ENCODE measurements at places on chromosomes 7 and 10.

DNA sequence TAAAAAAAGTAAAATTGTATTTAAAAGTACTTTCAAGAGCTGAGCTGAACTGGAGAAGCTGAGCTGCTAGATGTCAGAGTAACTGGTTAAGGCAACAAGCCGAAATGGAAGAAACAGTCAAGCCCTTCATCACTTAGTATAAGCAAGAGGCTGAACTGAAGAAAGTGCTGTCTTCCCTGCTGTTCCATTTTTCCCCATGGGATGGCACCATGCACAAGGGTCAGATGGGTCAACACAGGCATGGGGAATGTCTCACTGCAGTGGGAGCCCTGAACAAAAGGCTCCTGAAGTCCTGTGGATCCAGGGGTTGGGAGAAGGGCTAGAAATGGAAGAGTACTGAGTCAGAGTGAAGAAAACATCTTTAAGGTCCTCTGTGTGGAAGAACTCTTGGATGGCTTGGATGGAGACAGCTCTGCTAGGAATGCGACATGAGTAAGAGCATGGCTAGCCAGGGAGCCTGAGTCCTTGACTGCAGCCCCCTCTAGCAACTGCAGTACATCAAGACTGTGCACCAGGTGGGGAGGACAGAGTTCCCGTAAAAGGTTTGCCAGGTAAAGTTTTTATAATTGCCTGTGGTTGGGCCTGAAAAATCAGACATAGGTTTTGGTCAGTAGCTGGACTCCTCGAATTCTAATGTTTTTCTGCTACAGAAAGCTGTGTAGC lies 348.3 kb downstream of the GPR158 start:
- no peak for DNase-seq

- no peak for DNase-seq
Observed at GRCh38 chr10:35690534-35690933, 48.4 kb upstream of the FZD8 start.

DNA sequence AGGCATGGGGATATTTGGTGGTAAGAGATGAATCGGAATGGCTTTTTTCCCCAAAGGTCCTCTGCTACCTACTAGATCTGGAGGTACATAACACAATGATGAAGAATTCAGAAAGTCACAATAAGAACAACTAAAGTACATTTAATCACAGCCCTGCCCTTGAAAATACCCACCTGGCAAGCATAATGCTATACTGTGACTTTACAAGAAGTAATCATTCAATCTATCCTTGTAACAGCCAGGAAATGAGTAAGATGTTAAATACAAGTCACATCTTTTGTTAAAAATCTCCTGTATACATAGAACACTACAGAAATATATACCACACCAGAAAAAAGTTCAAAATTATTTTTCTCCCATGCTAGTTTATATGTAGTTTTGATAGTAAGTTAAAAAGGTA lies 108.3 kb upstream of the ABCB5 start:
- no peak for DNase-seq

DNA sequence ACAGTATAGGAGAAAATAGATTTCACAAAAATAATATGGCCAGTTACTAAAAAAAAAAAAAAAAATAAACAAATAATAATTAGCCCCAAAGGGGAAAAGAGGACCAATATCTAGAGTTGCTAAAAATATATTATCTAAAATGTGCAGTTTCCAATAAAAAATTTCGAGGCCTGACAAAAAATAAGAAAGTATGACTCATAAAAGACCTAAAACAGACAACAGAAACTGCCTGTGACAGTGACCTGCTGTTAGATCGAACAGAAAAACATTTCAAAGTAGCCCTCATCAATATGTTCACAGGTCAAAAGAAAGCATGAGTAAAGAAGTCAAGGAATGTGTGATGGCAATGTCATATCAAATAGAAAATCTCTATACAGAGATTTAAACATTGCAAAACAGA lies 11.8 kb upstream of the TSPAN12 start:
- DNase-seq = no peak

GRCh38 chr10:36802490-36803153 lies 322.8 kb upstream of the ANKRD30A start:
- peak; percentile 72 for DNase-seq

GRCh38 chr10:69490876-69491275 lies 39.6 kb downstream of the TSPAN15 start:
- DNase-seq = no peak

Data from eye (tissue), 1 donor.